Naive thymus-derived CD4-positive, alpha-beta T cell (primary cell): ENCODE measurements at places on chromosomes 2 and 18.

DNA sequence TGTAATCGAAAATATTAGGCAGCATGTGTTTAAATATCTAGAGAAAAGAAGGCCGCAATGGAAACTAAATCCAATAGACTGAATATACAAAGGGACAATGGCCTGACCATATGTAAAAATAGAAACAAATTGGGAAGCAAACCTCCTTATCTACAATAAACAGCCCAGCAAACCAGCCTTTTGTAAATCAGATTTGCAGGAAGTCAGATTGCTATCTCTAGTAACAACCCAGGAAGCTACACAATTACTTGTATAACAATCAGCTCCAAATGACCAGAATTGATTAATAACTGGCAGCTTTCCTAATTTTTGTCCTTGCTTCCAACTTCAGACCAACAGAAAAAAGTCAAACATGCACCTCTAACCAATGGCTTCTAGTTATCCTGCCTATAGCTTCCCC lies 860.0 kb downstream of the CPS1 start:
- DNase-seq: no peak

DNA sequence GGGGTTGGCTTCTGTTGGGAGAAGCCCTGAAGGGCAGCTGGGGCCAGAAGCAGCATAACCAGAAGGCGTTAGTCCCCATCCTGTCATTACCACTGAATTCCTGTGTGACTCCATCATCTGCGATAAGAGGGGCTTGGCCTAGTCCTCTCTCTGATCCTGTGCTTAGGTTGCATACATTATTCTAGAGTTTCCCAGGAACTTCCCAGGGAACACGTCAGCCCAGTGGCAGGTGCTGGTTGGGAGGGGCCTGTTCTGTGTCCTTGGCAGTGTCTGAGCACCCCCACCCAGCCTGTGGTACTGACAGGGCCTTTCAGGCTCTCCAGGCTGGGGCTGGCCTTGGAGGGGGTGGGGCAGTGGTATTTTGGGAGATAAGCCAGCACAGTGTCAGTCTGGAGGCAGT lies 4.5 kb upstream of the TOGARAM2 start:
- DNase-seq: no peak

GRCh38 chr2:64522843-64523428 lies 1.2 kb upstream of the AFTPH start:
- peak; percentile 81 for DNase-seq

DNA sequence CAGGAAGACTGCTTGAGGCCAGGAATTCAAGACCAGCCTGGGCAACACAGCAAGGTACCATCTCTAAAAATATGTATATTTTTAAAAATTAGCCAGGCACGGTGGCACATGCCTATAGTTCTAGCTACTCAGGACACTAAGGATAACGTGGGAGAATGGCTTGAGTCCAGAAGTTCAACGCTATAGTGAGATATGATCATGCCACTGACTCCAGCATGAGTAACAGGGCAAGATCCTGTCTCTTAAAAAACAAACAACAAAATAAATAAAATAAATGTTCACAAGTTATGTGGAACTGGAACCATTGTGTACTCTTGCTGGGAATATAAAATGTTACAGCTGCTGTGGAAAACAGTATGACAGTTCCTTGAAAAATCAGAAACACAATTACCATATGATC lies 47.2 kb downstream of the USP34 start:
- DNase-seq: no peak
